ENCODE measurements at places on chromosomes 6 and 20. TPM values are rescaled to one million over a fixed set of nuclear protein-coding genes. Genes with fewer than 3 reads are reported as not detected.
A peak's percentile ranks its signal among the peaks of the same experiment; 100 is the strongest.

Gene FKBP5
- total RNA-seq, result 148 TPM

Gene PTK7
- total RNA-seq, result 68.6 TPM

Gene RNF144B
- 105 TPM for total RNA-seq

Gene HLA-DQA2
- 52.6 TPM for total RNA-seq

Gene BPIFB1
- total RNA-seq, result 4.8 TPM

- no peak for DNase-seq
These were observed 94.3 kb downstream of the CHD6 start for GRCh38 chr20:41523857-41524256.

DNA sequence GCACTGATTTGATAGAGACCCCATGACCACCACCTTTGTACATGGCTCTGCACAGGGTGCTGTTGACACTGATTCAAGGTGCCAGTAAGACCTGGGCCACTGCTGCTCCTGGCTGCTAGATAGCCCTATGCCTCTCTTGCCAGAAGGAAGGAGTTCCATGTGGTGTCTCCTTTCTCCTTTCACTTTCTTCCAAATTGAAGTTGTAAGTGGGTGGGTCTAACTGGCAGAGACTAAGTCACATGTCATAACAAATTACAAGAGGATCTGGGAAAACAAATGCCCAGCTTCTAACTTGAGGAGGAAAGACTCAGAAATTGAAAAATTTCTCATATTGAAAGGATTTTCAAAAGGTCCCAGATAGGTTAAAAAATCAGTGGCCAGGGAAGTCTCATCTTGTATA is 116.8 kb downstream of the TFAP2B start:
- no peak for DNase-seq

DNA sequence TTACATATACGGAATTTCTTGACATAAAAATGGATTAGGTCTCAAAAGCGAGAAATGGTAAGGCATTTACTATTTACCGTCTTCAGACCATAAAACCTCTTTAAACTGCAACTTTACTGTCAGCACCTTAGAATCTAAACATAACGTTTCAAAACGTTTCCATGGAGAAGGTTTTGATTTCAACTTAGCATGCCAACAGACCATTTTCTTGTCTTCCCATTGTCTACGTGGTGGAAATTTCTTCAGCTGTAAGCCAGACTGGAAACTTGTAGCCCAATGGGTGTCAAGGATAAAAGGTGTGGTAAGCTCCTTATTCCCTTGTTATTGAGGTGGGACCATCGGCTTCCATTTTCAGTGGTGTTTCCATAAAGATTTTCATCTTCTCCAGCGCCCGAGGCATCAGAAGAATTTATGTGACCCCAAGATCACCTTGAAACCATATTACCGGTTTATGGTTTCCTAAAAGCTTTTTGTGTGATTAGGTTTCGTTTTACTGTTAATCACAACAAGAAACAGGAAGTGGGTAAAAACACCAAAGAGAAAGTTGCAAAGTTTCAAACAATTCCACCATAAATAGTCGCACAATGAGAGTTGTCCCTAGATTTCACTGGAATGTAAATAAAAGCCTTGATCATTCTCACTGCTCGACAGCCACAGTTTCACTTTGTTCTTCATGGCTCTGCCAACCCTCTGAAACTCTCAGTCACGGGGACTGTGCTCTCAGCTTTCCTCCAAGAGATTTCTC is 63.0 kb upstream of the CD2AP start:
- DNase-seq, result no peak

DNA sequence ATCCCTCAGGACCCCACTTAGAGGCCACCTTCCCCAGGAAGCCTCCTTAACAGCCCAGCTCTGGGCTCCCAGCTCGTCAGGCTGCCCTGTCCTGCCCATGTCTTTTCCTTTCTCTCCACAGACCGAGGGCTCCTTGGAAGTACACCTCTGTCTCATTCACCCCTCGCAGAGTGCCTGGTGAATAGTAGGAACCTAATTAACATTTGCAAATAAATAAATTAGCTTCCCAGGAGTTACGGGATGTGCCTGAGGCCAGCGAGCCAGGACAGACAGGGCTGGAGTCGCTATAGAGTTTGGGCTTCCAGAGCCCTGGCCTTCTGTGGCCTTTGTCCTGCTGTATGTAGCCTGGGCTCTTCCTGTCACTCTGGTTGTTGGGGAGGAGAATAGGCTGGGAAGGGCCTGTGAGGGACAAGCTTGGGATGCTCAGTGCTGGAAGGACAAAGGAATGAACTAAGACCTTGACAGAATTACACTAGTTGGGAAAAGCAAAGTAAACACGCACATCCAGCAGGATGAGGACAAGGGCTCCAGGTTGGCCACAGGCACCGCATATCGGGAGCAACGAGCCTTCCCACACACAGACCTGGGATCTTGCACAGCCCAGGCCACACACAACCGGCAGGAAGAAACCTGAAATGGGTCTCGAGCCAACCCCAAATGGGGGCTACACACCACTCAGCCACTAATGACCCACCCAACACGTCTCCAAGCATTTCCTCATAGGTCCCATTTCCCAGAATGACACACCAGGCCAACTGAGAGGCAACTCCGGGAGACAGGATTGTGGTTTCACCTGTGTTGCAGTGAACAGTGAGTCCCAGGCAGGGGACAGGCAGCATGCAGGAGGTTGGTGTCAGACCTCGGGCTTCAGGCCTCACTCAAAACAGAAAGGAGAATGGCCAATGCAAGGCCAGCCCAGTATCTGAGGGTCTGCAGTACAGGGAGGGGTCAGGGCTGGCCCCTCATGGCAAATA is 9.7 kb downstream of the MAP1LC3A start:
- DNase-seq, result no peak

DNA sequence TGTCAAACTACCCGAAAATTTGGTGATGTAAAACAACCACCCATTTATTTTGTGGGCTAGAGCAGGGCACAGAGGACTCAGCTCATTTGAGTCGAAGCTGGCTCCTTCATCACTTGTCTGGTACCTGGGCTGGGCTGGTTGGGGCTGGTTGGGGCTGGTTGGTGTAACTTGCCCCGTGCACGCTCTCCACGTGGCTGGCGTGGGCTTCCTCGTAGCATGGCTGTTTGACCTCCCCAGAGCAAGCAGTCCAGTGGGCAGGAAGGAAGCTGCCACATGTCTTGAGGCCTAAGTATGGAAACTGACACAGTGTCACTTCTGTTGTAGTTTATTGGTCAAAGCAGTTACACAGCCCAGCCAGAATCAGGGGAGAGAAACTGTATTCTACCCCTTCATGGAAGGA is 27.1 kb downstream of the BCAS4 start:
- no peak for DNase-seq

- DNase-seq, result no peak
These were observed 20.8 kb downstream of the SLC35F1 start for GRCh38 chr6:117927866-117928265.

- no peak for DNase-seq
These were observed 38.8 kb downstream of the RCAN2 start for GRCh38 chr6:46452312-46452917.

DNA sequence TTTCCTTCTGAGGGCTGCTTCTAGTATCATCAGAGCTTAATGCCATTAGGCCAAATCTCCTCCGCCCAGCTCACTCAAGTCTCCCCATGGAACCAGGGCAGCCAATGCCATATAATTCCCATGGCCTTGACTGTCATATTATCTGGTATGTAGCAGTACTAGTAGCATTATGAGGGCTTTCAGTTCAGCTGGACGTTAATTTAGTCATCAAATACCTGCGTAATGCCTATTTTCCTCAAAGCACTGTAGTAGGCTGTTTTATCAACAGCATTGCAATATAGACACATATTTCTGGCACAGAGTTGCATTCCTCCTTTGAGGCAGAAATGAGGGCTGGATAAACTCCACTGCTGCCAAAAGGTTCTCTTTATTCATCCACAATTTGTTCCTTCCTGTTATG is 1.7 kb downstream of the KCTD20 start:
- no peak for DNase-seq

DNA sequence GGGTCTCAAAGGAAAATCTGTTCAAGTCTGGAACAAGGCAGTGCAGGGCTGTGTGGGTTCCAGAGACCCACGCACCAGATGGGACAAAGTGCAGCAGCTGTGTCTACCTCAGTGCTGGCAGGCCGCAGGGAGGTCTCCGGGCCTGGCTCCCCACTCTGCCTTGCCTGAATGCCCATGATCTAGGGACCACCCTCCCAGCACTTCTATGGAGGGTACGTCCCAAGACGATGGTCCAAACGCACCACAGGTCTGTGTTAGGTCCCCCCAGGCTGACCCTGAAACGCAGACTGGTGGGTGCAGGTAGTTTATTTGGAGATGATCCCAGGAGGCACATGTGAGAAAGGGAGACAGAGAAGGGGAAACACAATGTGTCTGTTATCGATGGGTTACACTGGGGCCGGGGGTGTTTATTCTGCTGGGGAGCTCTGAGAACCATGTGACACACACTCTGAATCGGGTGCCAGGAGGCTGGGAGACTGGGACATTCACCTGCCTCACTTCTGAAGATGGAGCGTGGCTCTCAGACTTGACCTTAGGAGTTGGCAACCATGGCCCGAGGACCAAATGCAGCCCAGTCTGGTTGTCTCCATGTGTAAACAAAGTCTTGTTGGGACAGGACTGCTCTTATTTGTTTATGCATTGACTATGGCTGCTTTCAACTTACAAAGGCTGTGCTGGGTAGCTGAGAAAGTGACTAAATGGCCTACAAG is 21.7 kb downstream of the CST9L start:
- no peak for DNase-seq

DNA sequence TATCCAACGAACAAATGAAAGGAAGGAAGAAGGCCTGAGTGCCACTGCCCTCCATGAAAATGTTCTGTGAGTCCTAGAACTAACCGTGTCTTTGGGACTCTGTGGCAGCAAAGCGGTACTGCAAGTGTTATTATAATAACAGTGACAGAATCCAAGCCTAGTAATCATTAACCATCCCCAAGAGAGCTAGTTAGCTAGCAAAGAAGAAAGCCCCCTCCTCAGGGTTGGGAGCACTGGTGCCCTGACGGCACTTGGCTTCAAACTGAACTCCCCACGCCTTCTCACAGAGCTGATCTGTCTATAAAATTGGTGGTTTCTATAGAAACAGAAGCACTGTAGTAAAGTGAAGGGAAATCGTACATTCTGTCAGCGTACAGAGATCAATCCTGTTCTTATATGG is 239.8 kb downstream of the PTPRT start:
- no peak for DNase-seq

- DNase-seq, result peak; percentile 26
These were observed 381 bp upstream of the PEX7 start for GRCh38 chr6:136822046-136822375.

DNA sequence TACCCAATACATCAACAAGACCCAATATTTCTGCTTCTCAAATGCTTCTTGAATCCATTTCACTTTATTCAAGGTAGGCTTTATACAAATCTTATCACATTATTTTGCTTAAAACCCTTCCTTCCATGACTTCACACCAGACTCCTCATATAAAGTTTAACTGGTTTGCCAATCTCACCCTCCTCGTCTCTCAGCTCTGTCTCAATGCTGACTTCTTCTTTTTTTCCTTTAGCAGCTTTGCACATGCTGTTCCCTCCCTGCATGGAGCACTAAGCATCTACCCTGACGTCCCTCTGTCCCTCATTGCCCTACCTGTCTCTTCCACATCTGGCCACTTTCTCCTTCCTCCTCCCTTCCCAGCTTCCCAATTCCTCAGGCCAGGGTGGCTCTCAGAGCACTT is 31.4 kb downstream of the KCNK17 start:
- DNase-seq, result no peak

DNA sequence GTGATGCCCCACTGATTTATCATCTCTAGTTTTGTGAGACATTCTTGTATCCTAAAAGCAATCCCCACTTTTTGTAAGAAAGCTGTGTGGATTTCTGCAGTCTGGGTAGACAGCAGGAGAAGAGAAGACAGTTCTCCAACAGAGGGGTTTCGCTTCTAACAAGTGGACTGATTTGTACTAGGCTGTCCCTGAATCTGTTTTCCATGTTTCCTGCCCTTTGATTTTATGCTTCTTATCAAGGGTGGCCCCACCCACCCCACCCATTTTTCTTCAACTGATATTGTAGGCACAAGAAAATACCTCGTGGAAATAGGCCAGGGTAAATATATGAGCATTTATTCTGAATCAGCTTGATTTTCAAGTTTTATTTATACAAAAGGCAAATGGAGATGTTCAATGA is 25.7 kb upstream of the JAG1 start:
- DNase-seq, result no peak

All from upper lobe of left lung (tissue), 6 donors.